ENCODE measurements at places on chromosomes 7 and 10. TPM values are rescaled to one million over a fixed set of nuclear protein-coding genes. Genes with fewer than 3 reads are reported as not detected.

Gene GPR26
- not detected for total RNA-seq

Gene HECW1
- total RNA-seq, result 1.6 TPM

- no peak for DNase-seq
Measured at GRCh38 chr7:93198472-93198871, 27.8 kb downstream of the HEPACAM2 start.

- no peak for DNase-seq
Measured at GRCh38 chr7:157255201-157255606, 81.6 kb upstream of the DNAJB6 start.

DNA sequence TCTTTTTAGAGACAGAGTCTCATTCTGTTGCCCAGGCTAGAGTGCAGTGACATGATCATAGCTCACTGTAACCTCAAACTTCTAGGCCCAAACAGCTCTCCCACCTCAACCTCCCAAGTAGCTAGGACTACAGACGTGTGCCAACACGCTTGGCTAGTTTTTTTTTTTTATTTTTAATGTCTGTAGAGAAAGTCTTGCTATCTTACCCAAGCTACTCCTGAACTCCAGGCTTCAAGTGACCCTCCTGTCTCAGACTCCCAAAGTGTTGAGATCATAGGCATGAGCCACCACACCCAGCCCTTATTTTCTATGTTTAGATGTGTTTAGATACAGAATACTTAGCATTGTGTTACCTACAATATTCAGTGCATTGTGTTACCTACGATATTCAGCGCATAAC, 46.4 kb downstream of the KMT2E start:
- DNase-seq, result no peak

DNA sequence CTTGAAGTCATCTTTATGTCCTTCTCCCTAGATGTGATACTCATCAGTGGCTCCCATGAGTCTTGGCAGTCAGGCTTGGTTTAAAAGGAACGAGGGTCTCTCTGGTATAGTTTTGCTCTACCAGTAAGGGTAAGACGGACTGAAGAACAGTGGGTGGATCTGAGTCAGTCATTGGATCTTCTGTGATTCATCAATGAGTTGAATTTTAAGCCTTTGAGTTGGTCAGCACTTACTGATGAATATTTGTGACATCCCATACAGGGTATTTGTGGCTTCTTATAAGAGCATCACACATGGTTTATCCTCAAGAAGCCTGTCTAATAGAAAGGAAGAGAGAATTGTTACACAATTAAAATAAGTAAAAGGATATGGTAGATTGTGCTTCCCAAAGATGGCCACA, 87.3 kb upstream of the NAMPT start:
- no peak for DNase-seq

DNA sequence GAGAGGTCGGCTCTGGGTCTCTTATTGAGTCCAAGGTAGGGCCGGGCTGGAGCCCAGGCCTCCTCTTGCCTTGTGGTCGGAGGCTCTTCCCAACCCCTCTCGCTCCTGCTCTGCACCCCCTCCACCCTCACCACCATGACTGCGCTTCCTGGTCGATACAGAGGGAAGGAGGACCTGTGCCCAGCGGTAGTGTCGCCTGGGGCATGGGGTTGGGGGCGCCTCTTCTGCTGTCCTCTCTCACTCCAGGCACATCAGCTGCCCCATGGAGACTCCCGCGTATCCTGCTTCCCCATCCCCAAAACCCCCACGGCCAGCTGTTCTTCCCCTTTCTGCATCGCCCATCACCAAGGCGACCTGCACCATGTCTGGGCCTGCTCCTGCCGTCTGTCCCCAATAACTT, 44.4 kb downstream of the TMEM270 start:
- DNase-seq, result peak; percentile 61

DNA sequence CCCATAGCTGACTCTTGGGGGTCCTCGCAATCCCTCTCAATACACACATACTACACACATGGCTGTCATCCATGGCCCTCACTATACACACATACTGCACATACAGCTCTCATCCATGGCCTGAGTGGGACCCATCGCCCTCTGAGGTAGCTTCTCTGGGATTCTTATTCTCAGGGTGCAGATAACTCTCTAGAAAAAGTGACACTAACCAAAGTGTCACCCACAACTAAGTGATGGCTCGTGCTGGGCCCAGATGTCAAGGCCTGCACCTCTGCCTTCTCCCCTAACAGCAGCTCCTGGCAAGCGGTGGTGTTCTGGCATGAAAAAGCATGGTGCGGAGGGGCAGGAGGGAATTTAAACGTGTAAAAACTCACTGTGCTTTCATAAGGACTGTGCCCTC, 62.7 kb upstream of the ZPBP start:
- DNase-seq, result no peak
